ENCODE measurements at places on chromosomes 13 and 19.

DNA sequence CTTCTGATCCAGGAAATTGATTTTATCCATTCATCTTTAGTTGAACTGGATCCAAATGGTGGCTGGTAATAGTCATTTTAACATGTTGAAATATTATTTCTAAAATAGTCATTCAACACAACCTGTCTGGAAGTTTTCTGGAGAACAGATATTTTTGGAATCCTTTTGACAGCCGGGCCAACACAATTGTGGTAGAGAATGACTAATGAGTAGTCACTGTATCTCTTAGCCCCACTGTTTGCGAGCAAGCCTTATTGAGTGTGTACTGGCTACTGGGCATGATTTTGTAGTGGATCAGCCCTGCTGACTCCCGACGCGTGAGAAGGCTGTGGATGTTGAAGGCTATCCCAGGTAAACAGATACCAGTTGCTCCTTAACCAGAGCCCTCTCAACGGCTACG is 383.4 kb downstream of the ZNF536 start:
- no peak for DNase-seq

GRCh38 chr13:51269039-51269438 is 46.8 kb downstream of the FAM124A start:
- DNase-seq = no peak

DNA sequence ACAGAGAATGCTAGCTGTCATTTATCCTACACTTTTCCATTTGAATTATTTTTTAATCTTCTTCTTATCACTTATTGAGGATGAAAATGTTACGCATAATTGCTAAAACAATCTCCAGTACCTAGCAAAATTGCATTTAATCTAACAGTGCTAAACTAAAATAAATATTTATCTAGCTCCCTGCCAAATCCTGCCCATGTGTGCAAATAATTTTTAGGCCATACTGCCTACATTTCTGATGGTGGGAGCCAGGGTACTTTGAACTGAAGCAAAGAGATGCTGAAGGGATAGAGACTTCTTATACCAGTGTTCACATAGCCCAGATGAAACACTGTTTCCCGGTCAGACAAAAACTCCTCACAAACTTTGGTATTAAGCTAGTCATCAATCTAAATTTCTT is 1268.7 kb upstream of the PCDH20 start:
- DNase-seq = no peak

DNA sequence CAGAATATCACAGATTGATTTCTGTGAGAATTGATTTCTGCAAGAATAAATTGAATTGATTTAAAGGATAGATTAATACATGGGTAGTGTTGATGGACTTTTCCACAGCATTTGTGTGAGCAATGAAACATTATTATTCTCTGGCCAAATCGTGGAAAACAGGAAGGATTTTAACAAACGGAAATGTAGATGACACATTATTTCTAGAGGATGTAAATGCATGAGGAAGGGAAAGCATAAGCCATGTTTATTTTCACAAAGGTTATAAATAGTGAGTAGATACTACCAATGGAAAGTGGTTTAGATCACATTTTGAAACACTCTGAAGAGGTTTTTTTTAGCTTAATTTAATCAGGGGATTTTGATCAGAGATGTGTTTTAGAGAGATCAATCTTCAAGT is 1534.6 kb upstream of the MIR17HG start:
- DNase-seq = no peak

DNA sequence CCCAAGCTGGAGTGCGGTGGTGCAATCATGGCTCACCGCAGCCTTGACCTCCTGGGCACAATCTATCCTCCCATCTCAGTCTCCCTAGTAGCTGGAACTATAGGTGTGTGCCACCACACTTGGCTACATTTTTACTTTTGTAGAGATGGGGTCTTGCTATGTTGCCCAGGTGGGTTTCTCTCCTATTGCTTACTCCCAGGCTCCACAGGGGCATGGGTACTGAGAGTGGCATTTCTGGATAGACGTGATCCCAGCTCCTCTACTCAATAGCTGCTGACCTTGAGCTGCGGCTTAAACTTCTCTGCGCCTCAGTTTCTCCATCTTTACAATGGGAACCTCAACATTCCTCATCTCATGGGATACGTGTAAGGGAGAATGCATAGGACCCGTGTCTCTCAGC is 11.6 kb downstream of the MVB12A start:
- DNase-seq = no peak

DNA sequence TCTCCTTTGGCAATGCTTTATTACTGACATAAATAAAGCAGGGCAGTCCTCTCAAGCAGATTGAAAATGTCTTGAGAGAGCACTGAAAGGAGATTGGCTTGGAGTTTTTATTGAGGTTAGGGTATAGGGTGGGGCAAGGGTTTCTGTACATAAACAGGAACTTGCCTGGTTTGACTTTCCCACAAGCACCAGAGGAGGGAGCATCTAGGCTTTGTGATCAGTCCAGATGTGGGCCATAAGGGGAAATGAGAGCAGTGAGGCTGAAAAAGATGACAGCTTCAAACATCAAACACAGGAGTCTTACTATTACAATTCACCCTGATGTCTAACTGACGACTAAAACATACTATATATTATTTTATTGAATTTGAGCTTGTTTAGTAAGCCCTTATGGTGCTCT is 260.9 kb downstream of the MTUS2 start:
- DNase-seq = no peak

DNA sequence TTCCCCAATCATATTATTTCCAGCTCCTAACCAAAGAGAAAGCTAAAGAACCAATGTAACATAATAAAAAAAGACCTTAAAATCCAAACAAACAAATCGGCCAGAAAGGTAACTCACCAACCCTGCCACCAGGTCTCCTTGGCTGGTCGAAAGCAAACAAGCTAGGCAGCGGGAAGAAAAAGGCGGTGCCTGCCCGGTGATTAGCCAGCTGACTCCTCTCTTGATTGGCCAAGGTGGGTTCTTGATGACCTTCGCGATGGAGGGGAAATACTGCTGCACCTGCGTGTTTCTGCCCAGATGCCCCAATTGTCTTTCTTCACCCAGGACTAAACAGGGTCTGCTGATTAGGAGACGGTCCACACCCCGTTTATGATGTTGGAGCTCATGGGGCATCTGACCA is at the start of gene NLRP11:
TSS of gene NLRP11 (minus strand) at position 154 of the 400 bp plus-strand sequence. CDS start 13,825 bp downstream, outside the sequence.
- DNase-seq = no peak

GRCh38 chr19:54817670-54818536 is 1.6 kb downstream of the KIR3DL1 start:
- no peak for DNase-seq

GRCh38 chr19:48746110-48746509 is 599 bp downstream of the IZUMO1 start:
- DNase-seq = no peak

DNA sequence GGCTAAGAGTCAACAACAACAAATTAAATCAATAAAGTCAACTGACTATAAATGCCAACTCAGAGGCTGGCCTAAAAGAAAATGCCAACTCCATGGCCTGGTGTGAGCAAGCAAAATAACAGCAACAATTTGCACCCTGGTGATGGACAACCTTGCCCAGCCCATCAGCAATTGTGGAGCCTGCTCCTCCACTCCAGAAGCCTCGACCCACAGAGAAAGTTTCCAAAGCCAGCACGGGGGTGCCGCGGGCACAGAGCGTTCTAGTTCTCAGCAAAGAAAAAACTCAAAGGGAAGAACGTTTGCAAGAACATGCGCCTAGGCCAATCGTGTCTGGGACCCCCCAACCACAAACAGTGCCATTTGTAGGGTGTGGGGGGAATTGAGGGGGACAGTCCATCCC is 11.3 kb downstream of the EPS15L1 start:
- DNase-seq = no peak

DNA sequence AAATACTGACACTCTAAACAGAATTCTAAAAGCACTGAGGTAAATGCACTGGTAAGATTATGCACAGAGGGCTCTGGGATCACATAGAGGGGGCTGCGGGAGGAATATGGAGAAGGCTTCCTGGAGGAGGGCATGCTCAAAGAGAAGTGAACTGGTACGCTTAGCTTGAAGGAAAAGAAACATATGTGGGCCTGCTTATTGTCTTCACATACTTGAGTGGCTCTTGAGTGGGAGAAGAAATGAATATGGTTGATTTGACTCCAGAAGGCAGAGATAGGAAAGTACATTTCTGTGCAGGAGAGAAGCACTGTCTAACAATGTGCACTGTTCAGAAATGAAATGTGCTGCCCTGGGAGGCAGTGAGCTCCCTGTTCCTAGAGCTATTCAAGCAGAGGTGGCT is 91.1 kb downstream of the KL start:
- DNase-seq = no peak

DNA sequence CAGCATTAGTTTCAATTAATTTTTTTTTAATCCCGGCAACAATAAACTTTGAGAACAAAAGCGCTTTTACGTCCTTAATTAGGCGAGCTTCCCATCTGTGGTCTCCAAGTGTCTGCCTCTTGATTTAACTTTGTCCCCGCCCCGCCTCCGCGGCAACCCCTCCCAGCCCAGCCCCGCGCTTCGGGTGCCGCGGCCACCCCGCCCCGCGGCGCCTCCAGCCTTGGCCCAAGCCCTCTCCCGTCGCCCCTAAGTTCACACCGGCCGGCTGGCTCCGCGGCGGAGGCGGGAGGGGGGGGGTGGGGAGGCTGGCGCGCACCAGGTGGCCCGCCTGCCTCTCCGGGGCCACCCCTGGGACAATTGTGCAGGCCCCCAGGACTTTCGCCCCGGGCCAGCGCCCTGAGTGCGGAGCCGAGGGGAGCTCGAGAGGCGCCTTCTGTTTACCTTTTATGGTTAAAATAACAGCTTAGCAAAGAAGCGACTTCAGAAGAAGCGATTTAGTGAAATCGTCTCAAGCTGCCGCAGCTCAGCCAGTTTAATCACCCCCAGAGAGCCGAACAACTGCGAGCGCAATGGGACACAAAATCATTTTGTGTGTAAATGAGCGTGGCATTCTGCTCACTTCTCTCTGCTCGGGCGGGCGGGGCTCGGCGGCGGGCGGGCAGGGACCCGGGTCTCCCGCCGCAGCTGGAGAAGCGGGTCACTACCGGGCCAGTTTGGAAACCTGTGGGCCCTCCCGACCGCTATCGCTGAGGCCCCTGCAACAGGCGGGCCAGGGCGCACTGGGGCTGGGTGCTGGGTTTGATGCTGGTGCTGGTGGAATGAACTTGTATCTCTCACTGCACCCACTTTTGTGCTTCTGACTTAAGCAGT is 1.4 kb downstream of the KCTD15 start:
- DNase-seq = no peak

DNA sequence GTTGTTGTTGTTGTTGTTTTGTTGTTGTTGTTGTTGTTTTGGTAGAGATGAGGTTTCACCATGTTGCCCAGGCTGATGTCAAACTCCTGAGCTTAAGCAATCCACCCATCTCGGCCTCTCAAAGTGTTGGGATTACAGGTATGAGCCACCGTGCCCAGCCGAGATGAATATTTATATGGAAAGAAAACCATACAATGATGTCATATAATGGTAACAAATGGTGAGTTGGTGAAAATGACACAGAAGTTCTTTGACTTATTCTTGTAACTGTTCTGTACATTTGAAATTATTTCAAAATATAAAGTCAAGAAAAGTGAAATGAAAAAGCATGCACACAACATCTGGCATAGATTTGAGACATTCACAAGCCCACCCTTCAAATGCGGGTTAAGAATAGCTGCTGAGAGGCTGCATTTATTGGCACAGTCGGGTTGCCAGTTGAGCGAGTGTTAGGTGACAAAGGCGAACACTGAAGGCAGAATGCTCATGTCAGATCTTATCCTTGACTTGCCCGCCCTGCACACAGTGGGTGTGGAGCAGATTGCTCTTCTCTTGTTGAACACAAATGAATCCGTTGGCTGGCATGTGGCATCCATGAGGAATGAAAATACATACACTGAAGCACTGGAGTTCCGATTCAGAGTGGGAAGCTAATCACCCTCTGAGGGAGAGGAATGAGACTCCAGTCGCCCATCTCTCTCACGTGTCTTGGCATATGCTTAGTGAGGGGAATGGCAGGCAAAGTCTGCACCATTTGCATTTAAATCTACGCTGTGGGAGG is 15.8 kb upstream of the UBE2S start:
- no peak for DNase-seq

DNA sequence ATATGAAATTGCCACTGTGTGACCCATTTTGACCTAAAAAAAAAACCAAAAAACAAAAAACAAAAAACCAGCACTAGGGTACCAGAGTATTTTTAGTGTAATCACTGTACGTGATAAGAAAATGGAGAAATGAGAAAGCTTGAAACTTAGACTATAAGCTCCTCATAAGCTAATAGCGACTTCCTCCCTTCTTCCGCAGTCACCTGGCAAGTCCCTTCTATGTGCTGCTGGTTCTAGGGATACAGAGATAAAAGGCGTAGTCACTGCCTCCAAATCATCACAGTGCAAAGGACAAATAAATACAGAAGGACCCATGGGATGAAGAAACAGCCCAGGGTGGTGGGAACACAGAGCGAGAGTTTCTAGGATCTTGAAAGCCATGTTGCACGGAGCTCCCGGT is 190.3 kb downstream of the TM9SF2 start:
- no peak for DNase-seq

GRCh38 chr19:43476606-43477005 is 11.2 kb upstream of the LYPD3 start:
- DNase-seq = no peak

DNA sequence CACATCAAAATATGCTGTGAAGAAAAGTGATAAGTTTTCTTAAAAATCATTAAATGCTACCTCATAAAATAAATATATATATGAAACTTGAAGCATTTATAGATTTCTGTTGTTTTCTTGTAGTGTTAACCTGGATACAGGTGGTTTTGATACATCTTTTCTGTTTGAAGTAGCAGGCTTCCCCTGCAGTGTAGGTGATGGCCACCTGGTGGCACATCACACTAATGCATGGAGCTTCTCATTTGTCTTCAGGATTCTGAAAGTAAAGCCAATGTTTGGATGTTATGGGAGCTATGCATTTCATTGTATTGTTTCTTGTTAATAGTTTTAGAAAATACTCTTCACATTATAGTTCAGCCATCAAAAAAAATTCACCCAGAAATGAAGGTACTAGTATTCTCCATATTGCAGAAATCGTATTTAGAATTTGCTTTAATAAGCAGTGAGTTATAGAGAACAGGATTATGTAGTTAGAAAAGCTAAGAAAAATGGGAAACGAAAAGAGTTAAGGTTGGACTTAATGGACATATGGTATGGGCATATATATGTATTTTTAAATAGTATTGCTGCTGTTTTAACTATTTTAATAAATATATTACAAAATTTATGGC is 18.7 kb downstream of the GPR180 start:
- DNase-seq = no peak

DNA sequence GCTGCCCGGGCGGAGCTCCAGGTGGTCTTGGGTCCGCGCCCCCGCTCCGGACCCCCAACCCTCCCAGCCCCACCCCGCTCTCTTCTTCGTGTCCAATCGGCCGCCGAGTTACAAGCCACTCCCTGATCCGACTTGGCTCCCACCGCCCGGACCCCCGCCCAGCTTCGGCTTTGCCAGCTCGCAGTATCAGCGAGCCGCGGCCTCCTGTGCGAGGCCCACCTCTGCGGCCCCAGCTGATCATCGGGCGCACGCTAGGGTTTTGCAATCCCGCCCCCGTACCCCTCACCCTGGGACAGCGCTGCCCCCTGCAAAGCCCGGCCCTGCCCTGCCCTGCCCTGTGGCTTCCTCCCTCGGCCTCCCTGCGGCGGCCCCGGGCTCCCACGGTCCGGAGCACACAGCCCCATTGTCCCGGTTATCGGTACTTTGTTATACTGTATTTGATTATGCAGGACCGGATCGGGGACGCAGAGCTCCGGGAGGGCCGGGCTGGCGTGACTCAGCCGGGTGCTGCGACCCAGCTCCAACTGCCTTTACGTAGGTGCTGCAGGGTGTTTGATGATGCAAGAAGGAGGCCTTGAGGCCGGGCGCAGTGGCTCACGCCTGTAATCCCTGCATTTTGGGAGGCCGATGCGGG is 598 bp upstream of the LPAR2 start:
- DNase-seq = no peak

All from stimulated activated CD8-positive, alpha-beta memory T cell treated with anti-CD3 and anti-CD28 coated beads, Interleukin-15, amount 100 ng/mL, for 24 hours (primary cell).